Pulmonary artery endothelial cell (primary cell): ENCODE measurements at places on chromosomes 1 and 21. TPM values are rescaled to one million over a fixed set of nuclear protein-coding genes. Genes with fewer than 3 reads are reported as not detected.

CNKSR1 gene
- not detected in 2 replicates for total RNA-seq

OR2T35 gene
- total RNA-seq = not detected in 2 replicates

OR2L2 gene
- total RNA-seq = 0.07 TPM in 1 of 2 replicates, not detected in the other

CPTP gene
- total RNA-seq = 12.3 and 14.0 TPM in 2 replicates

NCMAP gene
- total RNA-seq = not detected in 2 replicates

CHI3L2 gene
- total RNA-seq = not detected in 2 replicates

ABCB10 gene
- 23.6 and 32.0 TPM in 2 replicates for total RNA-seq

PIGM gene
- 3.7 and 4.4 TPM in 2 replicates for total RNA-seq

PADI2 gene
- total RNA-seq = not detected in 2 replicates

NBPF4 gene
- total RNA-seq = not detected in 2 replicates

MYOM3 gene
- total RNA-seq = 0.13 and 0.14 TPM in 2 replicates

TRIM67 gene
- not detected in 2 replicates for total RNA-seq

C1orf185 gene
- total RNA-seq = not detected in 2 replicates

LMX1A gene
- not detected in 2 replicates for total RNA-seq

PDPN gene
- total RNA-seq = not detected in 2 replicates

ZNF644 gene
- 47.5 and 48.3 TPM in 2 replicates for total RNA-seq

RCOR3 gene
- total RNA-seq = 9.0 and 13.2 TPM in 2 replicates

NPR1 gene
- 18.5 and 33.1 TPM in 2 replicates for total RNA-seq

DNA sequence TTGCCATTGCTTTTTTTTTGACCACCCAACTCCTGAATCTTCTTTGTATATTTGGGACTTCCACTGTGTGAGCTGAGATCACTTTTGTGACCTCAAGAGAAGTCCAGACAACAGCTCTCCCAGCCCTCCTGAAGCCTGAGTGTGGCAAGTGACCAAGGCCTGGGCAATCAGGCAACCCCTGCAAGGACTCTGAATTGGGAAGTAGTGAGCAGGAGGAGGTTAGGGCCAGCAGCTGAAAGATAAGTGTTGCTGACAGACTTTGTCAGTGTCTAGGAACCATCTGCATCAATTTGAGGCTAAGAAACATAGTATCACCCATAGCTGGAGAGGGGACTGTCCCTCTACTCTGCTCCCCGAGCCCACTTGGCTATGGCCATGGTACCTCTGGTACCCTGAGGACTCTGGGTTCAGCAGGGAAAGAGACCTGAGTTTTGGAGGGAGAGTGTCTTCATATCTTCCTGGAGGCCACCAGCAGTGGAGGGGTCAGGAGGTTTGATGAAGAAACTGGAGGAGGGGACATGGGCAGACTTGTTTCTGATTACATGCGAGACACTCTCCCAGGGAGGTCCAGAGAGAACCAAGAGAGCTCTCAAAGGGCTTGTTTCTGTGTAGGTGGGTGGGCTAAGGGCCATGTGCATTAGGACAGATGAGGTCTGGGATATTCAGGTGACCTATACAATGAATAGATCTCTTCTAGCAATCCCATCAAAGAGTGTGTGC, 147.0 kb upstream of the DNAH14 start:
- no peak for DNase-seq

- DNase-seq = no peak
These were observed 23.5 kb downstream of the GLIS1 start for GRCh38 chr1:53715478-53715877.

GRCh38 chr1:228463009-228463558, 24.1 kb upstream of the RNF187 start:
- DNase-seq = no peak

DNA sequence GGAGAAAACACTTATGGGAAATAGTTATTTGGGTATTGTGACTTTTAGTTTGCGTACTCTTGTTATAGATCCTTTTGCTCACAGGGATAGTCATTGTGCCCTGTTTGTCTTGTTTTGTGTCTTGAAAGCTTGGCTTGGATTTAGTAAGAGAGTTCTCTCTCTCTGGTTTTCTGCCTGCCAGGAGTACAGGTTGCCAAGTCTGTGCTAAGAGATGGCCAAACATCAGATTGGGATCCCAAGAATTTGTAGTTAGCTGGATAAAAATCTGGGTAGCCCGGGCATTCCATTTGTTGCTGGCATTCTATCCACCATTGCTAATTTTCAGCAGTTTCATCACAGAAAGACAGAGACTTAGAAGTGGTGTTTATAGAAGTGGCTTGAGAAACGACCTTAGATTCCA, 222.2 kb downstream of the NRIP1 start:
- no peak for DNase-seq

DNA sequence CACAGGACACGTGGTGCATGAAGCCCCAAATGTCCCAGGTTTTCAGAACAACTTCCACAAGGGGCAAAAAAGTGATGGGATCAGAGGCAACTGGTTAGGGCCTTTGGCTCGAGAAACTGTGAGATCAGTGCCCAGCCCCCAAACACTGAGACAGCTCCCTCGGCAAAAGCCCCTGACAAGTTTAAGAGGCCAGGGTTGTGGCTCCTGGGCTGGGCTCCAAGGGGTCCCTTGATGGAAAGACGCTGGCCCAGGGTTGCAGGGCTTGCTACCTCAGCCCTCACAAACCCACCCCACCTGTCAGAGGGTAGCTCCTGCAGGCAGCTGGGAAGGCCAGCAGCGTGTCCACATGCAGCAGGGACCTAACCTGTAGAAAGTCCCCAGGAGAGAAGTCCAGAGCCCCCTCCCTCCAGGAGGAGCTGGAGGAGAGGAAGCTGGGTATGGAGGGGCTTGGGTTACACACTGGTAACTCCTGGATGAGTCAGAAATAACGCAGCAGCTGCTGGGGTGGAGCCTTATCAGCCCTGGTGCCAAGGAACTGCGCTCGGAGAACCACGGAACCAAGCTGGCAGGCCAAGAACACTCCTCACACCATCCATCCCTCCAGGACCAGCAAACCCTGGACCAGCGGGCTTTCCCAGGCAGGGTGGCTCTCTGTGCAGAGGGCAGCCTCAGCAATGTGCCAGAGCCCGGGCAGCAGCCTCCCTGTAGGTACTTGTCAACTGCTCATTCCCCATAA, 37.5 kb downstream of the CTNNBIP1 start:
- no peak for DNase-seq

DNA sequence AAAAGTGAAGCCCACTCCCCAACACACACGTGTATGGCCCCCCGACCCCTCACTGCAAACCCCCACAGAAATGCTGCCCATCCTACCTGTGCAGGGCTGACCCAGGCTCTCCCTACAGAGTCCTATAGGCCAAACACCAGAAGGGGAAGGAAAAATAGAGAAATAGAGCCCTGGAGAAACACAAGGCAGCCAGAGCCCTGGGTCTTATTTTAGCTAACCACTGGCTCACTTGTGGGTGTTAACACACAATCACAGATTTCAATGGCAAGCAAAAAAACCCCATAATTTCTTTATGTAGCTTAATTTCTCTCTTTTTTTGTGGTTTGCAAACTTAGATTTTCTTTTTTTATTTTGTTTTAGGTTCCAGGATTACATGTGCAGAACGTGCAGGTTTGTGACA, 989 bp upstream of the PIGR start:
- no peak for DNase-seq

DNA sequence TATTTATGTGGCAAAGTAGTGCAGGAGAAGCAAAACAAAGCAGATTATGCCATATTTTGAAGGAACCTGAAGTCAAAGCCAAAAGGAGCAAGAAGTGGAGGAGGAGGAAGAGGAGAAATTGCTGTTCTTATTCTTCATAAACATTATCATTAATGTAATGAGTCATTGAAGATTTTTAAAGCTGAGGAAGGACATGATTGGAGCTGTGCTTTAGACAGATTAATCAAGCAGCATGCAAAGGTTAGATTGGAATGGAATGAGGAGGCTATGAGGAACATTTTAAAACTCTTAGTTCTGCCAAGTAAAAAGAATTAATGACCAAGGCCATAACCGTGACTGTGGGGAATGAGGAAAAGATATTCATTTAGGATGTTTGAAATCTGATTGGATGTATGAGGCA, 33.0 kb upstream of the HSD17B7 start:
- DNase-seq = no peak

GRCh38 chr1:37131281-37131680, 97.0 kb upstream of the GRIK3 start:
- no peak for DNase-seq

- DNase-seq = no peak
These were observed 23.9 kb downstream of the HSPG2 start for GRCh38 chr1:21913258-21913657.

GRCh38 chr1:175888996-175889395, 145.6 kb upstream of the TNR start:
- no peak for DNase-seq

- peak; percentile 5 for DNase-seq
These were observed 9.5 kb upstream of the KCNA2 start for GRCh38 chr1:110615548-110616130.

- DNase-seq = no peak
These were observed 69.3 kb upstream of the CASZ1 start for GRCh38 chr1:10865518-10866320.

GRCh38 chr21:38467374-38467773, 30.9 kb downstream of the ERG start:
- no peak for DNase-seq

DNA sequence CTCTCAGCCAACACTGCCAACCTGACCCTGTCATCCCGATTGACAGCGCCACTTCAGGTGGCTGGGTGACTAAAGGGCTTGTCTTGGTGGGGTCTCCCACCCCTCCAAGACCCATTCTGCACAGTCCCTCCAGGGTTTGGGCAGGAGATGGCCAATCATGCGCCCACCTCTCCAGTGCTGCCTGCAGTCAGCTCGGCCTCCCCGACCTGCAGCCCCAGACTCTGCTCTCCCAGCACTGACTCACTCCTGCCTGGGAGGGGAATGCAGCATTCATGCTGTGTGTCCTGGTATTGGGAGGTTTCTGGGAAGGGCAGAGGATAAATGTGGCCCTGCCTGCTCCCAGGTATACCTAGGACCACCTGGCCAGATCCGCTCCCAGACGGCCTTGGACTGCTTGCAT, 9.7 kb downstream of the TMEM81 start:
- DNase-seq = no peak

DNA sequence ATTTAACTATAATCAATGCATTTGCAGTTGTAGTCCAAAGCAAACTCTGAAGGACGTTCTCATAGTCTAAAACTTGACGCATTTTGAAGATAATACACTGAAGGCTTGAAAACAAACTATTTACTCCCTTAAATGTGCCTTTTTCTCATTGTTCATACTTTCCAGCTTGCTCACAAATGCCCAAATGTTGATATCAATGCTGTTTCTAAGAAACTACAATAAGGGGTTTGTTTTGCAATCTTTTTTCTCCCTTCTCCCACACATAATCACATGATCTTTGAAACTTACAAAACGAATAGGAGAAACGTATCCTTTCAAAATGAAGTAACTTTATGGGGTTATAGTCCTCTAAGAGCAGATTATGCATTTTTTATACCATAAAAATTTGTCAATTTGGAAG, 508.7 kb downstream of the DPYD start:
- DNase-seq = no peak

- DNase-seq = no peak
These were observed 1271.8 kb downstream of the BRINP3 start for GRCh38 chr1:189205863-189206262.

GRCh38 chr1:66285618-66286270, 248.2 kb upstream of the SGIP1 start:
- no peak for DNase-seq

GRCh38 chr1:159084152-159084551, 7.6 kb upstream of the AIM2 start:
- no peak for DNase-seq

GRCh38 chr1:1259951-1260600, 13.6 kb upstream of the C1QTNF12 start:
- no peak for DNase-seq

- DNase-seq = no peak
These were observed 45.3 kb upstream of the EPHA8 start for GRCh38 chr1:22517956-22518355.

DNA sequence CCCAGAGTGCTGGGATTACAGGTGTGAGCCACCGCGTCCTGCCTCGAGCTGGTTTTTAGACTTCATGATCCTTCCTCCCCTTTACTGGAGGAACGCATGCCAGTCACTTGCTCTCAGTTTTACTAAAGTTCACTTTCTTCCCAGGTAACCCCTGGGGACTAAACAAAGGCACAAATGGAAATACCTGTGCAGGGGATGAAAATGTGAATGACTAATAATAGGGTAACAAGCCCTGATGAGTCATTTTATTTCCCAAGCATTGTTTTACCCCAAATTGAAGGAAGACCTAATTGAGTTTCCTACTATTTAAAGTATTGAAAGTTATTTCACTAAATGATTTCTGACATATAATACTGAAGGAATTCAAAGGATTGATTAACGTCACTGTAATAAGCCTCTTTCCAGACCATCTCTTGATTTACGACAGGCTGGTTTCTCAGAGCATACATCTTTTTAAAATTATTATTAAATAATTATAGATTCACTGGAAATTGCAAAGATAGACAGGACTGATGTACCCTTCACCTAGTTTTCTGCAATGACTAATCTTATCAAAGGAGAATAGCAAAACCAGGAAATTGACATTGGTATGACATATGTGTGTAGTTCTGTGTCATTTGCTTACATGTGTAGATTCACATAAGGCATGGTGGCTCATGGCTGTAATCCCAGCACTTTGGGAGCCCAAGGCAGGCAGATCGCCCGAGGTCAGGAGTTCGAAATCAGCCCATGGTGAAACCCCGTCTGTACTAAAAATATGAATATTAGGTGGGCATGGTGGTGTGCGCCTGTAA, 53.2 kb upstream of the SOD1 start:
- no peak for DNase-seq

DNA sequence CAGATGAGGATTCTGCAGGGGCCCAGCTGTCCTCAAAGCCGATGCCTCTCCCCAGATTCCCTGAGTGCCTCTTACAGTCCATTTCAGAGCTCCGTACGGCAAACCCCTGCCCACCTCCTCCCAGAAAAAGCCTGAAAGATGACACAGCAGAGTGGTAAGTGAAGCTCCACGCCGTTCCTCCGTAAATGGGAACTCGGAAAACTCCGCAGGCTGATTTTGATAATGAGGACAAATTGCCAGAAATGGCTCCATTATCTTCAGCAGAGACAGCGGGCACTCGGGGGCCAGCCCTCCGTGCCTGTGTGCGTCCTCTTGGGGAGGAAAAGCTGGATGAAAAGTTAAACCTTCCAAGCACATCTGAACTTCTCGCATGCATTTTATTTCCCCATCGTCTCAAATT, 81.1 kb downstream of the NPHP4 start:
- no peak for DNase-seq

GRCh38 chr1:203733009-203733863, 31.7 kb upstream of the LAX1 start:
- DNase-seq = no peak

- DNase-seq = no peak
These were observed 102.1 kb downstream of the ADSS2 start for GRCh38 chr1:244349581-244350001.

GRCh38 chr1:231218078-231218477, 22.9 kb upstream of the GNPAT start:
- no peak for DNase-seq

DNA sequence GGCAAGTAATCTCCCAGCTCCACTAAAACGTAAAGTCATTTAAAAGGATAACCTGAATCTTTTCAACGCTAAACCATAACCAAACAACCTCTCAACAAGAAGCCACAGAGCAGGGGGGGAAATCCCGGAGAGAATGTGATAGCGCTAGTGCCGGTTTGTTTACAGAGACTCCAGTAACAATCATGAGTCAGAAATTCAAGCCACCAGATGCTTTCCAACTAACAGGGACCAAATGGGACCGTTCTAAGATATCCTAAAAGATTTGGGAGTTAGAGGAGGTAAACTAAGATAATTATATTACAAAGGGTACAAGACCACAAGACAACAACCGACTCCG, 825 bp downstream of the DCAF8 start:
- DNase-seq = peak; percentile 45

GRCh38 chr1:40780678-40781607, 2.6 kb upstream of the KCNQ4 start:
- no peak for DNase-seq
